SK-N-DZ (cell line): ENCODE measurements at places on chromosomes 1 and 21.

- DNase-seq, result no peak
These were observed 1.6 kb downstream of the DNMT3L start for GRCh38 chr21:44260066-44260465.

GRCh38 chr1:64472040-64472376, 2.1 kb downstream of the CACHD1 start:
- no peak for DNase-seq

DNA sequence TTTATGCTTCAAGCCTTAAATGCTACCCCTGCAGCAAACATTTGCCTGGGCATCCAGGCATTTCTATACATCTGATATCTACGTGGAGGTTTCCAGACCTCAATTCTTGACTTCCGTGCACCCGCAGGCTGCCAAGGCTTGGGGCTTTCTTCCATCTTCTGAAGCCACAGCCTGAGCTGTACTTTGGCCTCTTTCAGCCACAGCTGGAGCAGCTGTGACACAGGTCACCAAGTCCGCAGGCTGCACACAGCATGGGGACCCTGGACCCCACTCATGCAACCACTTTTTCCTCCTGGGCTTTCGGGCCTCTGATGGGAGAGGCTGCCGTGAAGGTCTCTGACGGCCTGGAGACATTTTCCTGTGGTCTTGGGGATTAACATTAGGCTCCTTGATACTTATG, 5.4 kb upstream of the HAO2 start:
- DNase-seq, result no peak

DNA sequence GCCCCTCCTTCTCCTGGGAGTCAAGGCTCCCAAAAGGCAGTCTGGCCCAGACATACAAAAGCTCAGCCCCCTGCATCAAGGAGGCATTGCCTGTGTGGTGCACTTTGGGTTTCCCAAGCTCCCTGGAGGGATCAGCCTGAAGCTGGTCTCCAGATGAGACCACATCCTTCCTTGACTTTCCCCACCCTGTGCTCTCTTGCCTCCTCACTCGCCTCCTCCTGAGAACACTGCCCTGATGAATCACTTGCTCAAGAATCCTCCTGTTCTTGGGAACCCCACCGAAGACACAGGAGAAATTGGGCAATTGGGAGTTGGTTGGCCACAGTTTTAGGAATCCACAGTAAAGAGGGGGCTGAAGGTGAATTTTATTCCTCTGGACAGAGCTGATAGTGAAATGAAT, 34.8 kb upstream of the LYST start:
- no peak for DNase-seq

DNA sequence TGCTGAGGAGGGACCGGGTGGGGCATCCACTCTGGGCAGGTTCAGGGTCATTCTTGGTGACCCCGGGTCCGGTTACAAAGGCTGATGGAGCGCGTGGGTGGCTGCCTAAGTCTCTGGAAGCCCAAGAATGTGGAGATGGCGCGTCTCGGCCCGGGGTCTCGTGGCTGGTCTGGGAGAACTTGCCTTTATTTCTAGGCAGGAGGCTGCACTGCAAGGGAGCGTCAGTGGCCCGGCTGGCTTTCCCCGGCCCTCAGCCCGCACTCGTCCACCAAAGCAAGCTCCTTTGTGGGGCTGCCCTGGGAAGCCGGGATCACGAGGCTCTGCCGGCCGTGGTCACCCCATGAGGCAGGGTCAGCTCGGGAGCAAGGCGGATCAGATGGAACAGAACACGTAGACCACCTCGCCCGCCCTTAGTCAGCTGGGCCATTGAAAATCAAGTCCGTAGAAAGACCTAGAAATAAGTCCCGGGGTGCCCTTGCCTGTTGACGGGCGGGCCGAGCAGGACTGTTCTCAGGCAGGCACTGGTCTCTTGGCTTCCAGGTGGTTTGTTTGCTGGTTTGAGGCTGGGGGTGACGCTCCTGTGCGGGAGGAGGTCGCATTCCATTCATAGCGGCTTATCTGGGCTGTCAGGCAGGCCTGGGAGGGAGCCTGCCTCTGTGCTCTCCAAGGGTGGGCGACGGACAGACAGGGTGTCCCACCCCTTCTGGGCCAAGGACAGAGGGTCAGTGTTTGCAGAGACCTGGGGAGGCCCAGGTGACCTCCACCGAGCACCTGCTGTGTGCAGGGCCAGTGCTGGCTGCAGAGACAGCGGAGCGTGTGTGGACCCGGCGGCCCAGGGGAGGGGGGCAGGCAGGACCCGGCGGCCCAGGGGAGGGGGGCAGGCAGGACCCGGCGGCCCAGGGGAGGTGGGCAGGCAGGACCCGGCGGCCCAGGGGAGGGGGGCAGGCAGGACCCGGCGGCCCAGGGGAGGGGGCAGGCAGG, 25.8 kb downstream of the COL18A1 start:
- no peak for DNase-seq
